ENCODE measurements at places on chromosomes 13 and 19. TPM values are rescaled to one million over a fixed set of nuclear protein-coding genes. Genes with fewer than 3 reads are reported as not detected.

GRCh38 chr13:63843766-63844699, 2428.4 kb upstream of the PCDH20 start:
- DNase-seq: no peak

Gene NMRK2
- total RNA-seq: not detected

- DNase-seq: no peak
These were observed 793.6 kb downstream of the UQCRFS1 start for GRCh38 chr19:28419312-28419711.

- no peak for DNase-seq
These were observed 180.7 kb downstream of the TDRD3 start for GRCh38 chr13:60577761-60578160.

Gene SPHK2
- total RNA-seq: 3.4 TPM

GRCh38 chr13:106178816-106179215, 356.6 kb downstream of the EFNB2 start:
- no peak for DNase-seq

Gene FGF21
- not detected for total RNA-seq

GRCh38 chr13:37868691-37869505, 674 bp downstream of the TRPC4 start:
- no peak for DNase-seq

GRCh38 chr19:46610851-46611770, 10.0 kb downstream of the CALM3 start:
- DNase-seq: no peak

DNA sequence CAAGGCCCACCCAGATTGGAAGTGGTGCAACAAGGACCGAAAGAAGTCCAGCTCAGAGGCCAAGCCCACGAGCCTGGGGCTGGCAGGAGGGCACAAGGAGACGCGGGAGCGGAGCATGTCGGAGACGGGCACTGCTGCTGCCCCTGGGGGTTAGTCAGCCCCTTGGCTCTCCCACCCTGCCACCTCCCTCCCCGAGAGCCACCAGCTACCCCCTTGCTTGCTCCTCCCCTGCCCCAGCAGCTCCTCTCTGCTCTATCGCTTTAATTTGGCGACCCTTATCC, 14.2 kb upstream of the PRR19 start:
- DNase-seq: no peak

Gene CGB3
- total RNA-seq: not detected

DNA sequence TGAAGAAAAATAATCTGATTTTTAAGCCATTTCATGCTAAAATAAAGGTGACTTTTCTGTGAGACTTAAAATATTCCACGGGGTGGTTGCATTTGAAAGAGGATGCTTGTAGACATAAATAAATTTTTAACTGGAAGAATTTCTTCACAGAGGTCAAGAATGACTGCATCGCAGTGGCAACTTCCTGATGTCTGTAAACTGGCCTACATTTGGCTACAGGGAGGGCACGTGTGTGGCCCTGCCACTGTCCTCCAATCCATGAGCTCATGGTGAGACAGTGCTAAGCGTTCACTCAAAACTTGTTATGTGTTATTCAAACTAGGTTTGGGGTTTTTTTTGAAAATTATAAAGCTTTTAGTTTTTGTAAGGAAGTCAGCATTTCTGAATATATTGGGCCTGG, 1089.3 kb downstream of the EFNB2 start:
- no peak for DNase-seq

DNA sequence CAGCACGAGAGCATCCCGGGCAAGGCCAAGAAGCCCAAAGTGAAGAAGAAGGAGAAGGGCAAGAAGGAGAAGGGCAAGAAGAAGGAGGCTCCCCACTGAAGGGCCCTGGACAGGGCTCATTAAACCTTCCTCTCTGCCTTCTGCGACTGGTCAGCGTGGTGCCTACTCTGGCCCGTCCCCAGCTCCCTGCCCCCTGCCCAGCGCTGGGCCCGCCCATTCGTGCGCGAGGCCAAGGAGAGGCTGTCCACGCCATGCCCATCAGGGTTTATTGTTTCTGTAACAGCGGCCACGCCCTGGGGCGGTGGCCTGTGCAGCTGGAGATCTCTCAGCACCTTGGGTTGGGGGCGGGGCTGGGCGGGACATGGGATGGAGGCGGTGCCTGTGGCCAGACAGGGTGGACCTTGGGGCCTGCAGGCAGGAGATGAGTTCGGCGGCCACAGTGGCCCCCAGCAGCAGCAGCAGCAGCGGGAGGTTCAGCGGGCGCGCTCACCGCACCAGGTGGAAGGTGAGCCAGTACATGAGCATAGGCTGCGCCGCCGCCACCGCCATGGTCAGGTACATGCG, 897 bp downstream of the C19orf33 start:
- peak; percentile 83 for DNase-seq

Gene PSG2
- not detected for total RNA-seq

Data from bronchial epithelial cell (primary cell).